ENCODE measurements at places on chromosomes 13 and 19.

GRCh38 chr13:31775686-31776085, 36.4 kb downstream of the RXFP2 start:
- DNase-seq: no peak

GRCh38 chr19:39407410-39407659, 688 bp downstream of the ZFP36 start:
- no peak for DNase-seq

- DNase-seq: no peak
Observed at GRCh38 chr13:98765996-98766519, 13.6 kb upstream of the SLC15A1 start.

DNA sequence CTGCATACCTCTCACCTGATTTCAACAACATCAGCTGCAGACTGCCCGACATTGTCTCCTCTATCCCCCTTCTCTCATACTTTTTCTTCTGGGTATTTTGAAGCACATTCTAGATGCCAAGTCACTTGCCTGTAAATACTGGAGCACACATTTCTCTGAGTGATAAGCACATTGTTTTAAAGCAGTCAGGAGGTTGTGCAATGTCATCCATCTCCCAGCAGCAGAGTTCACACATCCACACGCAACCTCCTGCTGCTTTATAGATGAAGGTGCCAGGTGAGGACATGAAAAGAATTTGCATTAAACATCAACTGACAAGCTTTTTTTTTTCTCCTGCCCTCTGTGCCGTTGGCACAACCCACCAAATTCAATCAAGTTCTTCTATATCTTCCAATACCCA, 5.5 kb downstream of the UPK1A start:
- no peak for DNase-seq

GRCh38 chr19:45752639-45753038, 16.4 kb downstream of the SIX5 start:
- DNase-seq: no peak

DNA sequence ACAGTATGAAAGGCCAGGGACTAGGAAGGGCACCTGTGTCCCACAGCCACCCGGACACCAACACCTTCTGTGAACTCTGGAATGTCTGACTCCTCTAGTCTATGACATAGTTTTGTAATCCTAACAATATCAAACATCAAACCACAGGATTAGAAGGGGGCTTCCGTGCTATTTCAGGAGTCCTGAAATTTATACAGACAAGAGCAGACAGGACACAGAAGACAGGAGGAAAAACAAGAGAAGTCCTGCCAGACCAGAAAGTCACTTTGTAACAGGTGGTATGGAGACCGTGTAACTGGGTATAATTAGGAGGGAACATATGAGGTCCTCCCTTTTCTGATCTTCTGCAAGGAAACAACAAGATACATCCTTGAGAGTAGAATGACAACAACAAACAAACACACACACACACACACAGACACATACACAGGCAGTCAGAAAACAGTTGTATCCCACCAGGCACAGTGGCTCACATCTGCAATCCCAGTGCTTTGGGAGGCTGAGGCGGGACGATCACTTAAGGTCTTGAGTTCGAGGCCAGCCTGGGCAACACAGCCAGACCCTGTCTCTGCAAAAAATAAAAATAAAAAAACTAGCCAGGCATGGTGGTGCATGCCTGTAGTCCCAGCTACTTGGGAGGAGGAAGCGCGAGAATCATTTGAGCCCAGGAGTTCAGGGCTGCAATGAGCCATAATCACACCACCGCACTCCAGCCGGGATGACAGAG, 13.1 kb downstream of the INSR start:
- no peak for DNase-seq

DNA sequence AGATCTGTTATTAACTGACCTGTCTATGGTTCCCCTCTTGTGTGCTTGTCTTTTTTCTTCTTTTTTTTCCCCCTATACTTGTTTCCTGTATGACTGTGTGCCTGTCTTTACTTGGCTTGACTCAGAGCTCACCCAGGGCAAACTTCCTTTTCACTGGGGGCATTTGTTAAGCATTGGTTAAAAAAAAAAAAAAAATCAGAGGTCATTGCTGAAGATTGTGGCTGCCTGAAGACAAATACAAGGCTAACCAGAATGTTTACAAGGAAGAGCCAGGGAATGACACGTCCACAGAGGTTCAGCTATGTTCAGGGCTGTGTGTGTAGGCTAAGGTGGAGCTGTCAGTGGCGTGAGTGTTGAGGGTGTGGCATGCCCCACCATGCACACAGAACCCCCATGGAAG, 47.1 kb downstream of the LNX2 start:
- no peak for DNase-seq

DNA sequence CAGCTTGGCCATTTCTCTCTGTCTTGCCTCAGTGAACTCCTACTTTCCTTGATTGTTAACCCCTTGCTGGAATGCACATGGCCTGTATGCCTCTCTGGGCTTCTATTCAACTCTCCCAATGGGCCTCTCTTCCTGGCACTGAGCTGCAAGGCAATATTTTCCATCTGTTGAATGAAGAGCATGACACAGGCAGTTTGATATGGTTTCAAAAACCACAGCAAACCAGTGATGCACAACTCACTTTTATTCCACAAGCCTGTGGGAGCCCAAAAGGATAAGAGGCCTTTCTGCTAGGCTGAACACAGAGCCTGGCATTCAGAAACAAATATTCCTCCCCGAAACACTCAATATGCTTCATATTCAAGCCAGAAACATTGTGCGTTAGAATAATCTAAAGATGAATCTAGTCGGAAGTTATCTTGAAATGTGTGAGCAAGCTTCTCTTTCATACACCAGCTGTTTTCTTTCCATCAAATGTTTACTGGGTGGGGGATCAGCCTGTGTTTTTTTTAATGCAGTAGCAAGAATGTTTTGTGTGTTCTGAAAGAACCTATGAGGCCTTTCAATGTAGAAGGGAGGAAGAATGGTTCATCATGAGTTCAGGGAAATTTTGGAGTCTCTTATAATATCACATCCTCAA, 443.1 kb upstream of the SPRY2 start:
- no peak for DNase-seq

DNA sequence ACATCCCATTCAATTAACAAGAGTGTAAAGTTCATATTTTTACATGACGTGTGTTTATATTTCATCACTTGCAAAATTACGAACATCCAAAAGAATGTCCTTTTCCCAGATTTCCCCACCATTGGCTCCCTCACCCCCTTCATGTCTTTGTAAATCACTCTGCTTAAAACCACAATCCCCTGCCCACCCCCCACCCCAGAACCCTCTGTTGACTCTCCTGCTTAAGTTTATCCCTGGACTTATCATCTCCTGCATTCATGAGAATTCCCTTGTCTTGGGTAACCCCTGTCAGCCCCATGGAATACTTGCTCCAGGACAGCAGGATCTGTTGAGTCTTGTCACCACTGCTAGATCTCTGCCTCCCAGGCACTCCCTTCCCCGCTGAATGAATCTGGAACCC, 109.9 kb downstream of the COL4A1 start:
- DNase-seq: no peak

- no peak for DNase-seq
Observed at GRCh38 chr13:90233933-90234672, 1113.4 kb upstream of the MIR17HG start.

- no peak for DNase-seq
Observed at GRCh38 chr13:113205428-113205931, 3.0 kb downstream of the PCID2 start.

- no peak for DNase-seq
Observed at GRCh38 chr13:76741046-76741445, 145.2 kb downstream of the KCTD12 start.

DNA sequence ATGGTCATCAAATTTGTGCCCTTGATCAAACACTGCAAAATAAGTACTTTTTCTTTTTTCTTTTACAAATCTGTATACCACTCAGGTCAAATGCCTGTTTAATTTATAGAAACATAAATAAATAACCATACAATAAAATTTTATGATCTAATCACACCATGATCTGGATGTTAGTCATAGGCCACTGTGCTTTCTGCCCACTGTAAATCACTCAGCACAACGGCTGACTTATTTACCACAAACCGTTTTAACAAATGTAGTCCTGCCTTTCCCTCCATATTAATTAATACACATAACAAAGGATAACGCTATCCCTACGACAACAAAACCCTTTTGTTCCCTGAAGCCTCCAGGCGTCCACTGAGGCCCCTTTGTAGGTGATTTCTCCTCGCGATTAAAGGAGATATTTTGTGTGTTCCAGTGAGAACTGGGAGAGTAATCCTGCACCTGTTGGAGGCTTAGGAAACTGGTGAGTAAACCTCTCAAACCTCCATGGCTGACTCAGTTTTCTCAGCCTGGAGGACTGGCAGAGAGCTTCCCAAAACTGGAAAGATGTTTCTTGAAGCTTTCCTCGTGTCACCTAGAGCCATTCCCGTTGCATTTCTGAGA, 477.1 kb upstream of the SGCG start:
- DNase-seq: no peak

- no peak for DNase-seq
Observed at GRCh38 chr19:16861834-16862233, 27.0 kb upstream of the F2RL3 start.

- DNase-seq: no peak
Observed at GRCh38 chr19:1609103-1609396, 3.8 kb upstream of the UQCR11 start.

GRCh38 chr13:84653915-84654534, 771.8 kb upstream of the SLITRK1 start:
- DNase-seq: no peak

DNA sequence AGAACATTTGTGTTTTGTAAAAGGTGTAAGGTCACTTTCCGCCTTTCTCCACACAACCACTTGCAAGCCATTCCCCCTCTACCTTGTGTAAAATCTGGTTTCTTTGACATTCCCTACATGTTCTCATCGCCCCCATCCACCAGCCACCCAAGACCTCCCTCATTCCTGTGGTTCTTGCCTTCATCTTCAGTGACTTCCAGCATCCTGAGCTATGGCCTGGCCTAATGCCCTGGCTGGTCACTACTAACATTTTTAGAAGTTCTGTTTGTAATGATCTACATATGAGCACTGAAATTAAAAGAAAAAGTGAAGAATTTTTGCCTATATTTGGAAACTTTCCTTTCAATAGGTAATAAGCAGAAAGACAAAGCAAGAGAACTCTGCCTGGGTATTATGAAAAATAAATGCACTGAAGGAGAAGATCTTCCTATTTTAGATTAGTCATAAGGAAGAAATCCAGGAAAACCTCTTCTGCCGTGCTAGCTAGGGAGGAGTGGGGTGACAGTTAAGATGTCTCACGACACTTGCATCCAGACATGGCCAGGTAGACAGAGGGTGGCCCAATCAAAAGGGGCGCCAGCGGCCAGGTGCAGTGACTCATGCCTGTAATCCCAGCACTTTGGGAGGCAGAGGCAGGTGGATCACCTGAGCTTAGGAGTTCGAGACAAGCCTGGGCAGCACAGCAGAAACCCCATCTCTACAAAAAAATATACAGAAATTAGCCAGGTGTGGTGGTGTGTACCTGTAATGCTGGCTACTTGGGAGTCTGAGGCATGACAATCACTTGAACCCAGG, 28.1 kb upstream of the MPHOSPH8 start:
- DNase-seq: no peak

- DNase-seq: no peak
Observed at GRCh38 chr13:30362869-30363268, 55.5 kb upstream of the KATNAL1 start.

DNA sequence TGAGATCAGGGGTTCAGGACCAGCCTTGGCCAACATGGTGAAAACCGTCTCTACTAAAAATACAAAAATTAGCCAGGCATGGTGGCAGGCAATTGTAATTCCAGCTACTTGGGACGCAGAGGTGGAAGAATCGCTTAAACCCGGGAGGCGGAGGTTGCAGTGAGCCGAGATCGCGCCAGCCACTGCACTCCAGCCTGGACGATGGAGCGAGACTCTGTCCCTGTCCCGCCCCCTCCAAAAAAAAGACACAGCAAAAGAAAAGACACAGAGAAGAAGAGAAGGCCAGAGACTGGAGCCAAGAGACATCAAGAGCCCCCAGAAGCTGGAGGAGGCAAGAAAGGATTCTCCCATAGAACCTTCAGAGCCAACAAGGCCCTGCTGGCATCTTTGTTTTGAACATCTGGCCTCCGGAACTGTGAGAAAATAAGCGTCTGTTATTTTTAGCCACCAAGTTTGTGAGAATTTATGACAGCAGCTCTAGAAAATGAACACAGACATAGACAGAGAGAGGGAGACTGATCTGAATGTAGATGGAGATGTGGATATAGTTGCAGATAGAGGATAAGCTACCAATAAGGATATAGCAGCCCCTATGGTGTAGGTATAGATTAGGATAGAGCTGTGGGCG, 25.7 kb upstream of the PNMA8B start:
- no peak for DNase-seq

DNA sequence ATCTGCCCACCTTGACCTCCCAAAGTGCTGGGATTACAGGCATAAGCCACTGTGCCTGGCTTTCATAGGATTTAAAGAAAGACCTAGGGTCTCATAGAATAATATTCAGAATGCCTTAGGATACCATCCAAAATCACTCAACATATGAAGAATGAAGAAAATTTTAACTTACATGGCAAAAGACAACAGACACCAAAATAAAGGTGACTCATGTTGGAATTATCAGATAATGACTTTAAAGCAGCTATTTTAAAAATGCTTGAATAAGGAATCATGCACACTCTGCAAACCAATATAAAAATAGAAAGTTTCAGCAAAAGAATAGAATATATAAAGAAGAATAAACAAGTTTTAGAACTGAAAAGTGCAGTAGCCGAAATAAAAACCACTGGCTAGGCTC, 29.3 kb downstream of the ZNF566 start:
- no peak for DNase-seq

- DNase-seq: no peak
Observed at GRCh38 chr13:101127741-101128353, 288.5 kb downstream of the NALCN start.

DNA sequence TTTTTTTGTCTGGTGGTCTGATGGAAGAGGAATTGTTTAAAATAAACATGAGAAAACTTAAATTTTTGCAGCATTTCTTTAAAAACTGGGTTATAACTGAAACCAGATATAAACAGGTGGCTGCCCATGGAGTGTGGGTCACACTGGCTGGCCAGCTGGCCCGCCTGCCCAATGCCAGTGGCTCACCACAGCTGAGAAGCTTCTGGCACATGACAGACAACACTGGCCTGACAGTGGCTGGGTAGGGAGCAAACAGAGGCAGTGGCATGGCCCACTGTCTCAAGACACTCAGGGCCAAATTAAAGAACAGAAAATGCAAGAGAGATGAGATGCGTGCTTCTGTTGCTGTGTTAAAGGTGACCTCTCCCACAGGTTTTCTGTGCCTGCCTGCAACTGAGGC, 3.1 kb upstream of the SLC35E1 start:
- DNase-seq: no peak

- no peak for DNase-seq
Observed at GRCh38 chr19:14495672-14496028, 277 bp downstream of the GIPC1 start.

GRCh38 chr13:31433746-31434145, 234.0 kb downstream of the B3GLCT start:
- no peak for DNase-seq

- no peak for DNase-seq
Observed at GRCh38 chr13:109790942-109791605, 4.7 kb upstream of the IRS2 start.

DNA sequence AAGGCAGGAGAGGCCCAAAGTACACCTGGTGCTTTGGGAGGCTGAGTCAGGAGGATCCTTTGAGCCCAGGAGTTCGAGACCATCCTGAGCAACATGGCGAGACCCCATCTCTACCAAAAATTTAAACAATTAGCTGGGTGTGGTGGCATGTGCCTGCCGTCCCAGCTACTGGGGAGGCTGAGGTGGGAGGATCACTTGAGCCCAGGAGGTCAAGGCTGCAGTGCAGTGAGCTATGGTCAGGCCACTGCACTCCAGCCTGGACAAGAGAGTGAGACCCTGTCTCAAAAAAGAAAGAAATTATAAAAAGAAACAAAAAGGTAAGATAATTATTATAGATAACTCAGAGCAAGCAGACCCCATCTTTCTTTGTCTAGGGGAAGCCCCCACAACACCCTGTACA, 1.9 kb downstream of the HOMER3 start:
- DNase-seq: no peak
